NCI-H460 (cell line): ENCODE measurements at places on chromosomes 6 and 20. TPM values are rescaled to one million over a fixed set of nuclear protein-coding genes. Genes with fewer than 3 reads are reported as not detected.

Gene PSMA7
- total RNA-seq = 406 and 439 TPM in 2 replicates

Gene BTN1A1
- not detected in 2 replicates for total RNA-seq

Gene MCCD1
- total RNA-seq = not detected in 2 replicates

Gene TREML2
- total RNA-seq = not detected in 2 replicates

Gene MAP3K5
- total RNA-seq = 5.9 and 6.8 TPM in 2 replicates

Gene CRISP2
- 0.12 TPM in 1 of 2 replicates, not detected in the other for total RNA-seq

Gene USP49
- total RNA-seq = 3.1 and 3.6 TPM in 2 replicates

Gene KCNK16
- total RNA-seq = not detected in 2 replicates

Gene VWA7
- 0.47 and 0.81 TPM in 2 replicates for total RNA-seq

Gene HLA-DRB1
- total RNA-seq = 0.42 and 1.4 TPM in 2 replicates

Gene FOXS1
- total RNA-seq = not detected in 2 replicates

Gene HLA-DRA
- 0.12 TPM in 1 of 2 replicates, not detected in the other for total RNA-seq

DNA sequence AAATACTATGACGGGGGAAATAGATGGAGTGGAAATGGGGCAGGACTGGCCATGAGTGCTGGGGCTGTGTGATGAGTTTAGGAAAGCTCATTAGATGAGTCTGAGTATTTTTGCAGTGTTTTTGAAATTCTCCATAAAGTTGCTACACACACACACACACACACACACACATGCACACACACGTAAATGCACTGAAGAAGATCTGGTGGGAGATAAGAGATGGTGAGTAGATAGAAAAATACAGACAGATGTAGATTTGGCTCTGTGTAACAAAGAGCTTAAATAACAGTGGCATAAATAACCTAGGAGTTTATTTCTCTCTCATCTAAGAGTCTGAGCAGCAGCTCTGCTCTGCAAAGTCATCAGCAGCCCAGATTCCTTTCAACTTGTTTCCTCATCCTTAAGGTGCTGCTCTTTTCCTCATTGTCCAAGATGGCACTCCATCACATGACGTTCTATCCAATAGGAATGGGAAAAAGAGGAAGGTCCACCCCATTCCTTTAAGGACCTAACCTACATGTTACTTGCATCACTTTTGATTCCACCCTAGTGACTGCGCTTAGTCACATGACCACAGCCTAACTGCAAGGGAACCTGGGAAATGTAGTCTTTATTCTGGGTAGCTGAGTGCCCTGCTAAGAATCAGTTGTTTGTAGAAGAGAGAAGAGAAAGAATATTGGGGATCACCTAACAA, 76.4 kb downstream of the EYA2 start:
- DNase-seq = peak; percentile 92

DNA sequence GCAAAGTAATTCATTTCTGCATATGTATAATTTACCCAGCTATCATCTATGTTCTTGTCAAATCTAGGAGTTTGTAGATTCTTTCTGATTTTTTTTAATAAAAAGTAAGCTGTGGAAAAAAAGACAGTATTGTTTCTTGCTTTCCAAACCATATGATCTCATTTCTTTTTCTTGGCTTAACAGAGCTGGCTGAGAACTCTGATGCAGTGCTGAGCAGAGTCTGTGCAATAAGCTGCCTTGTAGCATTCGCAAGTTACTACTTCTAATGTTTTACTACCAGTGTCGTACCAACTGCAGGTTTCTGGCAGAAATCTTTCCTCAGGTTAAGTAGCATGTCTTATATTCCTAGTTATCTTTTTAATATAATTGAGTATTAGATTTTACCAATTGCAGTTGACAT, 15.6 kb downstream of the RRBP1 start:
- DNase-seq = no peak

DNA sequence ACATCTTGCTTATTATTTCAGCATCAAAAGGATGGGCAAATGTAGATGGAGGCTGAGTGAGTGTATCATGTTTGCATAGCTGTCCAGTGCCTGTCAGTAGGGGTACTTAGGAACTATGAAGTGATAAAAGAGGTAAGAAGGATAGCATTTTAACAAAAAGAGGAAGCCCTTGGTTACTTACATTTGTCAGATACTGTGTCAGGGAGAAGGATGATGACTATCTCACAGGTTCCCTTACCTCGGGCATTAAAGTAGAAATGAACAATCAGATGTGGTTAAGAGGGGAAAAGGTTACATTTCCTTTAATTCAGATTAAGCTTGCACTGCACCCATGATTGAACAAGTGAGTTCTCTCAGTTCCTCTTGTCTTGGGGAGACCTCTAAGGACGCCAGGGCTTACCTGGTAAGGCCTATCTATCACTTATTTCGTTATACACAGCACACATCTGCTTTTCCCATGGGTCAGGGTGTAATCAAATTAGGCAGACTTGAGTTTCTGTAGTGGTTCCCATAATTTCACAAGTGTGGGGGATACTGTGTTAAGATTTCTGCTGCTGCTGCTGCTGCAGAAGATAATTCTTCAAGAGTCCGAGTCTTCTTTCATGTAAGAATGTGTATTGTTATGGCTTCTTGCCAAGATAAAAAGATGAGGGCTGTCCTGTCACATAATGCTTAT, 4.5 kb downstream of the FOXO3 start:
- DNase-seq = no peak

GRCh38 chr6:75327807-75328206, 43.2 kb upstream of the TMEM30A start:
- DNase-seq = no peak

DNA sequence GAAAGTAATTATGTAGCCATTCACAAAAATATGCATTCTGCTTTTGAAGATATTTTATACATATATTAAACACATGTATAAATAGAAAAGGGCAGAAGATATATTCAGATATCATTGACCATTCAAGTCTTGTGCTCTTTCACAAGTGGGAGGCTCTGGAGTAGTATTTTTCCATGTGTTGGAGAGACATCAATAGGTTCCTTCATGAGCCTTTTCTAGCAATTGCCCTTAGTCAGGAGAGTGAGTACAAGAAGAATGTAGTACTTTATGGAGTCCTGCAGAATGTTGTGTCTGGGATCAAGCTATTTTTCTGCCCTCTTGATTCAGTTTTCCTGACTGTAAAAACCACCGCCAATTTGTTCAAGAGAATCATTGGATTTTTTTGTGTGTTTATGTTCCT, 117.9 kb downstream of the LRRC1 start:
- DNase-seq = no peak

- no peak for DNase-seq
Observed at GRCh38 chr6:159919011-159919511, 28.3 kb downstream of the MAS1 start.

DNA sequence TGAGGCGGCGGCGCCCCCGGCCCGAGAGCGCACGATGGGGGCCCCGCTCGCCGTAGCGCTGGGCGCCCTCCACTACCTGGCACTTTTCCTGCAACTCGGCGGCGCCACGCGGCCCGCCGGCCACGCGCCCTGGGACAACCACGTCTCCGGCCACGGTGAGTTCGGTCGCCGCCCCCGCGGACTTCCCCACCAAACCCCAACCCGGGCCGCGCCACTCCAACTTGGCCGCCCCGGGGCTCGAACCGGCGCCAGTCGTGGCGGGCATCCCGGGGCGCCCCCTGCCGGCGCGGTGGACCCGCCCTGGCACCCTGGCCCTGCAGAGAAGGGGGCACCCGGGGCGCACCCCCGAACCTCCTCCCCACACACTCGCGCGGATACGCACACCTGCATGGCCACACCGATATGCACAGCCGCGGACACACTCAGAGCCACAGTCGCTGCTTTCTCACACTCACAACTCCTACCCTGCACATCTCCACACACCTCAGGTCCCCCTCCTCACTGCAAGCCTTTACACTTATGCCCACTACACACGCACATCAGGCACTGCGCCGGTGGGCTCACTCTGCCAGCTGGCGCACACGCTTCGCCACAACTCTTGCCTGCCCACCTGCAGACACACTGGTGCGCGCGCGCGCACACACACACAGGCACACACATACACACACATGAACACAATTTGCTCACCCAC, 535 bp downstream of the VSTM2L start:
- no peak for DNase-seq

- no peak for DNase-seq
Observed at GRCh38 chr6:112116221-112116620, 28.8 kb downstream of the FAM229B start.

GRCh38 chr6:56459030-56459805, 183.5 kb downstream of the DST start:
- DNase-seq = no peak

- no peak for DNase-seq
Observed at GRCh38 chr20:33372993-33373441, 28.3 kb downstream of the CDK5RAP1 start.

- no peak for DNase-seq
Observed at GRCh38 chr20:47099825-47100441, 205.3 kb downstream of the EYA2 start.

- no peak for DNase-seq
Observed at GRCh38 chr6:113709936-113710509, 147.1 kb upstream of the MARCKS start.

DNA sequence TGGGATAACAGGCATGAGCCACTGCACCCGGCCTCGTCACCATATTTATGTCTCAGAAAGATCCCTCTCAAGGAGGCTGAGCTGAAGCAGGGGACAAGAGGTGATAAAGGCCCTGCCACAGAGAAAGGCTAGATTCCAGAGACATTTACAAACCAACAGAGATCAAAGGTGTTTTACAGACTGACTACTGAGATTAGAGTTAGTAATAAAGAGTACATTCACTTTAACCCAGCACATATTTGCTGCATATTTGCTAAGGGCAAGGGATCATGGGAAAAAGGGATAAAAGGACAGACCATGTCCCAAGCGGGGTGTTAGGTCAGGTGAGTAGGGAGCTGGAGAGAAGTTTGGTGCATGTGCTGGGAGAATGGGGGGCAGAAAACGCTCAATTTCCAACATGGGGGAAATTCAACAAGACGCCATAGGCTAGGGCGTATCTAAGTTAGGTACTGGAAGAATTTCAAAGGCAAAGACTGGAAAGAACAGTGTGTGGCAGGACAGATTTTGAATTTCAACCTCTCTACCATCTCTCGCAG, 43.8 kb upstream of the SEC63 start:
- DNase-seq = no peak

- no peak for DNase-seq
Observed at GRCh38 chr6:157808405-157808950, 14.6 kb upstream of the SNX9 start.

- peak; percentile 16 for DNase-seq
Observed at GRCh38 chr6:12343440-12344162, 53.4 kb downstream of the EDN1 start.

DNA sequence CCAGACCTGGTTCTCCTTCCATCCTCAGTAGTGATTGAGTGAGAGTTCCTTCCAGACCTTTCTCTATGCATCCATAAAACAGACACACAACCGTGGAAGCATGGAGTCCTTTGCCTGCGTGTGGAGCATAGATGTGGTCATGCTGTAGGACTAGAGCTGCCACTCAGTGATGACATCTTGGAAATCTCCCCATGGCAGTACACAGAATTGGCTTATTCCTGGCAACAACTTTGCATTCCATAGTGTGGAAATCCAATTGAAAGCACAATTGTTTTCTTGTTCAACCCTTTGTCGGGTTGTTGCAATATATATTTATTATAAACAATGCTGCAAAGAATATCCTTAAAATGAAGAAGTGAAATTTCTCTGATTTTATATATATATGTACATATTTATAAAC, 547.8 kb downstream of the CDH26 start:
- no peak for DNase-seq

- no peak for DNase-seq
Observed at GRCh38 chr6:113271437-113271836, 585.7 kb upstream of the MARCKS start.

GRCh38 chr20:47396762-47397476, 40.4 kb upstream of the ZMYND8 start:
- DNase-seq = no peak

- DNase-seq = no peak
Observed at GRCh38 chr20:6651016-6651415, 116.5 kb upstream of the BMP2 start.

DNA sequence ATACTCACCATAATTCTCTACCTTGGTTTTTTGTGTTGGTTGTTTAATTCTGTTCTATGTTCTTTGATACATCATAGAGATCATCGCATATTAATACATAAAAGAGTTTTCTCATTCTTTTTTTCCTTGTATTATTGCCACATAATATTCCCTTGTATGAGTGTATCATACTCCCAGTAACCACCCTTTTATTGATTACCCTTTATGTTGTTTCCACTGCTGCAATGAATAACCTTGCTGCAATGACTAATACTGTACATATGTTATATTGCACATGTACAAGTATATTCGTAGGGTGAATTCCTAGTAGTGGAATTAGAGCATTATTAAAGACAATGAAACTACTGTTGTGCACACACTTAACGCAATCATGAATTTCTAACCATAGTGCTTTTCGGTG, 9.1 kb upstream of the SF3B5 start:
- no peak for DNase-seq

GRCh38 chr6:152552616-152553209, 84.4 kb downstream of the SYNE1 start:
- DNase-seq = peak; percentile 55

DNA sequence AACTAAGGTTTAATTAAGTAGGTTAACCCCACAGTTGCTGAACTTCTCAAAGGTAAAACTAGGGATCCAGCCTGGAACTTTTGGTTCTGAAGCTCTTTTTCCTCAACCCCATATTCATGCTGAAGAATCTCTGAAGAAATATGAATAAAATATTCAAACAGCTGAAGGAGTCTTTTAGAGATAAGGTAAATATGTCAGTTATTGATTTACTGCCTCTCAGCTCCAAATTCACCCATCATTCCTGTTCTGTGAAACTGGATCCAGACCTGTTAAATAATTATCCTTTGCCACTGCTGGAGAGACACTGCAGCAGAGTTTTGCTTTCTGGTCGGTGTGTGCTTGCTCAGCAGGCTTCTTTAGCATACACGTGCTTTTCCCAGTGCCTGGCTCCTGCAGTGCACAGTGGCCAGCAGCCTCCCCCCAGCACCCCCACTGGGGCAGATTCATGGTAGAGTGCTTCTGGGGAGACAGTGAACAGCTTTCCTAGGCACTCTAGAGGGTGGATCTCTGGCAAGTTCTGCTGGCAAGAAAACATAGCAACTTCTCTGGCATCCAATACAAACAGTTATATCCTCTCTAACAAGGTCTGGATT, 62.0 kb upstream of the BCLAF1 start:
- no peak for DNase-seq

- DNase-seq = no peak
Observed at GRCh38 chr6:1596088-1596852, 13.4 kb upstream of the FOXC1 start.

- DNase-seq = no peak
Observed at GRCh38 chr6:33690766-33691165, 20.7 kb downstream of the UQCC2 start.

DNA sequence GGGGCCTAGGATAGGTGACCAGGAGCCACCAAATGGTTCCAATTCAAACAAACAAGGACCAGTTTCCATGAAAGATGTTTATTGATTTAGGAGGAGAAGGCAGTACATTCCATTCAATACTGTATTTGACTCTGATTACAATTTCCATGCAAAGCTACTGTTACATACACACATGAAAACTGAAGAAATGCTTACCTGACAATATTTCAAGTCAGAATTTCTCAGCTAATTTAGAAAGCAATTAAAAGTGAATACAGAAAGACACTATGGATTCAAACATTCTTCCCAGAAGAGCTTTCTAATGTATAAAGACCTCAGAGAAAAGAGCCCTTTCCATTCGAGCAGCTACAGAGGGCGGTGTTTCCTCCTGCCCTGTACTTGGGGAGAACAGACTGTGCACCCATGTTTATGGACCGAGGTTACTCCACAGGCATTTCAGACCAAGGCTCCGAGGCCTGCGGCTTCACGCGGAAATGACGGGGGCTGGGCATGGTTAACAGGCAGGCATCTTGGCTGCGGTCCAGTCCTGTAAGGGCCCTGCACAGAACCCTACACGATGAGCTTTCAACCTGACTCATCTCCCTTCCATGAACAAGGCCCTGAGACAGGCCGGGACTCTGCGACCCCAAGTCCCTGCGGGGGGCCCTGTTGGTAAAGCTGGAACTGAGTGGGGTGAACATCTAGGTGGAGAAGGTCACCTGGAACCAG, 25.7 kb upstream of the TCFL5 start:
- DNase-seq = no peak
